ENCODE measurements at places on chromosomes 7 and 10.

DNA sequence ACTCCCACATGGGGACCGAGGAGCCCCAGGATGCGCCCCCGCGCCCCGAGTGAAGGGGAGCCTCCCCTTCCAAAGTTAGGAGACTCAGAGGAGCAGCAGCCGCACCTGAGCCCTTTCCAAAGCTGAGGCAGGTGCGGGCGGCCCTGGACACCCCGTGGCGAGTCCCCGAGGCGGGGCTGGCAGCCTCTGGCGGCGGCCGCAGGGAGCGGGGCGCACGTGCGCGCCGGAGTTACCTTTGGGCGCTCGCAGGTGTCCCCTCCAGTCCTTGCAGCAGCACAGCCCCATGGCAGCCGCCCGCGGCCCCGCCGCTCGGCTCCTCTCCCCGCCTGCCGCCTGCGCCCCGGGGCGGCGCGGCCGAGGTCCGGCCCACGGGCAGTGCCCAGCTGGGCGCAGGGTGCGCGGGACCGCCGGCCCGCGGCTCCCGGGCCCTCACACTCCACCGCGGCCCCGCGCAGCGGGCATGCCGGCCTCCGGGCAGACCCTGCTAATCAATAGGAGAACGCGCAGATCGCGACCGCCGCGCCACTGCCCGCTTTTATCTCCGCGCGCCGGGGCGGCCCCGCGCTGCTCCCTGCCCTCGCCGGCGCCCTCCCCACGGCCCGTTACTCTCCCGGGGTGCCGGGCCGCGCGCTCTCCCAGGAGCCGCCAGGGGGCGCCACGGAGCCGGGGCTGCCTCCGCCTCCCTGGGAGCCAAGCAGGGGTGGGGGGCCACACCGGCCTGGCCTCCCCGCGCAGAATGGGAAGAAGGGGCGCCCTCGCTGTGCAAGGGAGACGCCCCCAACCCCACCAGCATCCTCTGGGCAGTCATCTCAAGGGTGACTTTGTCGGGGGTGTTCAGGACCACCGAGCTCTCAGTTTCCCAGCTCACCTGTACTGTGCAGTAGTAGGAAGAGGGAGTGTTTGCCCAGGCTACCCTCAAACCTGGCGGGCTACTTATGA is 80.8 kb downstream of the ARHGAP22 start:
- DNase-seq, result no peak

DNA sequence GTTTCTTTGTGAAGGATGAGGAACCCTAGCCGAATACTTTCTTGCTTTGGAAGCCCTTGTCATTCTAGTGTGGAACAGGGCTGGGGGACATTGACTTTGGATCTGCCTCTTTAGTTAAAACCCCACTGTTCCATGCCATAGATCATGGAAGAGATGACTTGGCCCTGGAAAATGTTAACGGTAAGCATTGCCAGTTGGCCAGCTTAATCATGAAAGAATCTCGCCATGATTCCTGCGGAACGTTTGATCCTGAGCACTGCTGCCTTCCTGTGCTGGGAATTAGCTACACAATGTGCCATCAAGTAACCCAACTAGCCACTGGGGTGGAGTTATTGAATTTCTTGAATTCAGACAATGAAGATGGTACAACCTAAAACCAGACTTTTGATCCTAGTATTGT is 177.6 kb upstream of the FZD8 start:
- DNase-seq, result no peak

GRCh38 chr10:129613377-129613980 is 146.4 kb downstream of the MGMT start:
- no peak for DNase-seq

- no peak for DNase-seq
Observed at GRCh38 chr7:23404546-23405239, 65.6 kb downstream of the IGF2BP3 start.

DNA sequence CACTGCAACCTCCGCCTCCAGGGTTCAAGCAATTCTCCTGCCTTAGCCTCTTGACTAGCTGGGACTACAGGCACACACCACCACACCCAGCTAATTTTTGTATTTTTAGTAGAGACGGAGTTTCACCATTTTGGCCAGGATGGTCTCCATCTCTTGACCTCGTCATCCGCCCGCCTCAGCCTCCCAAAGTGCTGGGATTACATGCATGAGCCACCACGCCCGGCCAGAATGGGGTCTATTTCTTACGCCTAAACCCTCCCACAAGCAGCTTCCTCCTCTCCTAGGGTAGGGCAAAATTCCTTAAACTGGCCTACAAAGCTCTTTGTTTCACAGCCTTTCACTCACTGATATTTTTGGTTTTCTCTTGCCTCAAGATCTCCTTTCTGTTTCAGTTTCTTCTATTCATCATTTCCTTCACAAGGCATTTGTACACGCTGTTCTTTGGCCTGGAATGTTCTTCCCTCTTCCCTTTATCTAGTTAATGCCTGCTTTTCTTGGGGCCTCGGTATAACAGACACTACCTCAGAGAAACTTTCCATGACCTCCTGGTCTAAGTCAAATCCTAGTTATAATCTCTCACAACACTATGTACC is 6.7 kb downstream of the CPEB3 start:
- DNase-seq, result no peak

GRCh38 chr10:119001717-119002500 is 27.6 kb upstream of the NANOS1 start:
- no peak for DNase-seq

- no peak for DNase-seq
Observed at GRCh38 chr7:93036807-93037206, 81.0 kb downstream of the SAMD9 start.

- no peak for DNase-seq
Observed at GRCh38 chr10:126481181-126481580, 92.9 kb upstream of the ADAM12 start.

DNA sequence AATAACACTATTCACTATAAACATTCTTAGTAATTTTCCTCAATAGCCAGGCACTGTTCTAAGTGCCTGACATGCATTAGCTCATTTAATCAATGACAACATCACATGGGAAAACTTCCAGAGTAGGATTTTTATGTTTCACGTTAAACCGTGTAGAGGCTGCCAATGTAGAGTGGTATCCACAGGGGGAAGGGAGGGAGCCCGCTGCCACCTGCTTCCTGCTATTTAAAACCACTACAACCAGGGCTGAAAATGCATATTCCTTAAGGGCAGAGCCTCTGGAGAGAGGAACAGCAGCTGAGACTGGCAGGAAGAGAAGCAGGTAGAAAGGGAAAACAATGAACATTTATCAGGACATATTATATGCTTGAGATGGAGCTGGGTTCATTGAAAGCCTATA is 684.3 kb upstream of the AUTS2 start:
- no peak for DNase-seq

GRCh38 chr7:47734287-47734948 is 152.5 kb upstream of the TNS3 start:
- DNase-seq, result no peak

GRCh38 chr7:42197451-42197850 is 39.6 kb downstream of the GLI3 start:
- no peak for DNase-seq

Measured in bone marrow (tissue), 2 donors.